ENCODE measurements at places on chromosomes 1 and 21.
A peak's percentile ranks its signal among the peaks of the same experiment; 100 is the strongest.

DNA sequence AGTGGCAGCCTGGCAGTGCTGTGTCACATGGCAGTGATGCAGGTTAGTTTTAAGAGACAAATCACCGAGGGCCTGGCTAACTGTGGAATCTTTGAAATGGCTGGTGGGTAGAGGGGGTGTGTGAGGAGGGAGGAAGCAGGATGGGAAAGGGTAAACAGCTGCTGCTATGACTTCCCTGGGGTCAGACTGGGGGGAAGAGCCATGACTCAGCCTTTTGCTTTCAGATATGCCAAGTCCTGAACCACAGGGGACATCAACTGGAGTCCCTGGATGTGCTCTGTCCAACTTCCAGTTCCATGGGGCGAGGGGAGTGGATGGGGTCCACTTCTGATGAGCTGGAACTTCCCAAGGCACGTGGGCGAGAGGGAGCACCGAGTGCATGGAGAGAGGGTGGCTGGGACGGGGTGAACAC, 121.1 kb upstream of the ADAR start:
- no peak for DNase-seq

DNA sequence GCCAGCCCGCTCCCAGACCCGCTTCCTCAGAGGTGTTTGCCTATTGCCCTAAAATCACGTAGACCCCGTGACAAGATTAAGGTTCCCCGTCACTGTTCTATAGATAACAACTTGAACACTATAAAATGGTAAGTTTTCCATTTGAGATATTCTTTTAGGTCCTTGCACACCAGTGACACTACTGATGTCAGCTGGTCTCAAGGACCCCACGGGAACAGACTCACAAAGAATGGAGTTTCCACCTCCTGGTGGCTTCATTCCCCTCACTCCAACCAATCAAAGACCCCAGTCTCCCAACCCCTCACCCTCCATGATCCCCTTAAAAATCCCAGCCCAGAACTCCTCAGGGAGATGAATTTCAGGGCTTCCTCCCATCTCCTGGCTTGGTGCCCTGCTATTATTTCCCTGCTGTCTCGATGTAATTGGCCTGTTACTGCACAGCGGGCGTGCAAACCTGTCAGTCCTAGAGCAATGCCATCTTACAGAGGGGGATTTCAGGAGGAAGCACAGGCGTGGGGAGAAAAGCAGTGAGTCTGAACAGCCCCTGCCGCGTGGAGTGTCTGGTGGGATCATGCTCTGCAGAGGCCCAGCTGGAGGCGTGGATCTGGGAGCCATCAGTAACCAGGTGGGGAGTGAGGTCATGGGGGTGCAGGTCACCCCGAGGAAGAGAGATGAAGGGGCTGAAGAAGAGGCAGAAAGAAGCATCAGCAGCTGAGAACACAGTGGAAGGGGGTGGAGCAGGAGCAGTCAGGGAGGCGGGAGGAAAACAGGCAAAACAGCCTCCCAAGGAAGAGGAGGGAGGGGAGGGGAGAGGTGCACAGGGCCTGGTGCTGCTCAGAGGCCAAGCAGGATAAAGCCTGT, 35.1 kb upstream of the LBR start:
- no peak for DNase-seq

DNA sequence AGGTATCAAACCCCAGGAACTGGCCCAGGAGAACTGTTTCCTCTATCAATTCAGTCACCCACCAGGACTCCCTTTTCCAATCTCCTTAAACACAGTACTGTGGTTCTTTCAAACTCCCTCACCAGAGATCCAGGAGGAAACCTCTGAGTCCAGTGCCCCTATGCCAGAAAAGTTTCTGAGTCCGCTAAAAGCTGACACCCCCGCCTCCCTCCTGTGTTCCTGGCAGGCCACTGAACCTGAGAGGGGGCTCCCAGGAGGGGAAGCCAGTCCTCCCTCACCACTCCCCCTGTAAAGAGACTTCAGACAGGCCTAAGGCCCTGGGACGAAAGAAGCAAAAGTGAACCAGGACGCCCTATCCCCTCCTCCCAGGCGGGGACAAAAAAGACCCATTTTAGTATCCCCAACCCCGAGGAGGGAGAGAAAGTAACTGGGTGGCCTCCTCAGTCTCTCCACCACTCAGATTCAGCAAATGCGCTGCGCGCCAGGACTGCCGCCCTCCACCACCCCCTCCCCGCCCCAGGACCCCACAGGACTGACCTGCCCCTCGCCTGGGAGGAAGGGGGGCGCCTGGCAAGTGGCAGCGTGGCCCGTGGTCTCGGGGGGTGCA, 624 bp downstream of the SLC41A1 start:
- no peak for DNase-seq

DNA sequence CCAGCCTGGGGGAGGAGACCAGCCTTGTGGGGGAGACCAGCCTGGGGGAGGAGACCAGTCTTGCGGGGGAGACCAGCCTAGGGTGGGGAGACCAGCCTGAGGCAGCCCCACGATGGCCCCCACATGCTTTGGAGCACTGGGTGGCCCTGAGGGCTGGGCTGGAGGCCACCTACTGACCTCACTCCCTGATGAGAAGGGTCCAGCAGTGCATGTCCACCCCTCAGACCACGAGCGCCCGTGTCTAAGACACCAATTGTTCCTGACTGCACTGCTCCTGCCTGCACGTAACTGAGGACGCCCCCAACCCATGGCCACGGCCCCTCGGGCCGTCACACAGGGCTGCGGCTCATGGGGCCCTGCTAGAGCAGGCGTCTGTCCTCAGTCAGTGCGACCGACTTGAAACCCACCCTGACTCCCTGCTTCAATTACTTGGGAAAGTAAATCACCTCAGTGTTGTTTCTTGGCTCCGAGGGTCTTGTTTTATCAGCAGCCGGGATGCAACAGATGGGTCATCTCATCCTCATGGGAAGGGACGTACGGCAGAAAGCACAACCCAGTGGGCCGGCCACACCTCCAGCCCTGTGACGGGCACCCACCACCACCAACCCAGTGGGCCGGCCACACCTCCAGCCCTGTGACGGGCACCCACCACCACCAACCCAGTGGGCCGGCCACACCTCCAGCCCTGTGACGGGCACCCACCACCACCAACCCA, at the start of gene SPATC1L:
TSS of gene SPATC1L (minus strand) at position 550 of the 715 bp plus-strand sequence. CDS start 1,643 bp downstream, outside the sequence.
- no peak for DNase-seq

DNA sequence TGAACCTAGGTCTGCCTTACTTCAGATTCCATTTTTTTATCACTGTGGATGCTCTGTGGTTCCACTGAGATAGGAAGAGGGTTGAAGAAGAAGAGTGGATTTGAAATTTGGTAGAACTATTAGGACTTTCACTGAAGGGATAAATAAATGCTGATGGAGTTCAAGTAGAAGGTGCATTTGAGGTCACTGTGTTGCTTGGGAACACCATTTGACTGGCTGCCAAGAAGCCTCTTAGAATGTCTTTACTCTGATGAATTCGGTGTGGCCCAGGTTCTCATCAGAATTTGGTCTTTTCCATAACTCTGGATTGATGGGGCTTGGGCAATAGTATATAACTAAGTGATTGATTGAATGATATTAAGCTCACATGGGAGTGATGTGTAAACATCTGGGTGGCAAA, 11.9 kb downstream of the XPR1 start:
- DNase-seq = no peak

DNA sequence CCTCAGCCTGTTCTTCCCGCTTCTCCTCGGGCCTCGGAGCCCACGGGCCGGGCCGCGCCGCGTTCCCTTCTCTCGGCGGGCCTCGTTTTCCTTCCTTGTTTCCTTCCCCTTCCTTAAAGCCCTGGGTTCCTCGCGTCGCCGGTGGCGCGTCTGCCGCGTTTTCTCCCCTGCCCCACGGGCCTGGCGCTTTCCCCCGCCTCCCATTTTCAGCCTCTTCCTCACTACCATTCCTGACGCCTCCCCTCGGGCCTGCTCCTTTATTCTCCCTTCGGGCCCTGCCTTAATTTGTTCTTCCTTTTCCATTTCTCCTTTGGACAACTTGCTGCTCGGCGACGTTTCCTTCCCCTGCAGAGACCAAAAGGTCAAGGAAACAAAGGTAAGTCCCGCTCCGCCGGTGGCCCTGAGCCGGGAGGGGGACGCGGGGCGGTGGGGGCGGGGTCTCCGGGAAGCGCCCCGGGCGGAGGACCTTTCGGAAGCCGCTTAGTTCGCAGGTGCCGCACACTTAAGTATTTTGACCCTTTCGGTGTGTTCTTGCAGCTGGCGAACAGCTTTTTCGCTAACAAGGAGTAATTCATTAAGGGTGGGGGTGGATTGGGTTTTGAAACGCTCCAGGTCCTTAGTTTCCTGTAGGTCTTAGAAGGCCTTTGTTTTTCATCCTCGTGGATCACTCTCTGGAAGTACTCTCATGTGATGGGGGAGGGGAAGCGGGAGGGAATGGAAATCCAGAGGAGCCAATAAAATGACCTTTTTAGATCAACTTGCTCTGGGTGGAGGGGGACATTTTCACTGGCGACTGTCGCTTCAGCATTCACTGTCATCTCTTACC, 780 bp downstream of the YTHDF2 start:
- DNase-seq = peak; percentile 36

GRCh38 chr1:240018617-240019016, 73.1 kb upstream of the FMN2 start:
- DNase-seq = no peak

DNA sequence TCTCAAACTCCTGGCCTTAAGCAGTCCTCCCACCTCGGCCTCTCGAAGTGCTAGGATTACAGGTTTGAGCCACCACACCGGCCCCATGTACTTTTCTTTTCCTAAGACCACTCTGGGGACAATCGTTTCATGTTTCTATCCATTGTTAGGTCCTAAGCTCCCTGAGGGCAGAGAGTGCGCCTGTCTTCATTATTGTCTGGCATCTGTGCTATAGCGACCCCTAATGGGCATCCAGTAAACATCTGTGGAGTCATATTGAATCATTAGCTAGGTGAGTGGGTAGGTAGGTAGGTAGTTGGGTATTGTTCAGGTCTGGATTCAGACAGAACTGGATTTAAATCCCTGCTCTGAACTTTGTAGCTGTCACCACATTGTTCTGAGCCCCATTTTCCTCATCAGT, 66.1 kb downstream of the TMEM53 start:
- no peak for DNase-seq

- no peak for DNase-seq
Measured at GRCh38 chr1:3914911-3915310, 14.8 kb upstream of the C1orf174 start.

DNA sequence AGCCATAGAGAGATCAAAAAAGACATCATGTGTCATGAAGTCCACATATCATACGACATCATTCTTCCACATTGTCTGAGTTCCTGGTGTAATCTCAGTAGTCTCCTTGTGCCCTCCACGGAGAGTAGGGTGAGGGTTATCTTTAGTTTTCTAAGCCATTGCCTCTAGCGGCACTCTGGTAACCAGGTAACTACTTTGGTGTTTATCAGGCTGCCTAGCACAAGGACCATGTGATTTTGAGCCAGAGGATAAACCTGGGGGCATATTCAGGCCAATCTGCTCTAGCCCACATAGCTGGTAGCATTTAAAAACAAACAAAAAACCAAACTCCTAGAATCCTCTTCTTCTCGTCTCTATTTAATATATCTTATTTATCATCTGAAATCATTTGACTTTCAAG, 147.4 kb downstream of the GDAP2 start:
- no peak for DNase-seq

GRCh38 chr1:22815421-22816066, 104.9 kb downstream of the EPHB2 start:
- DNase-seq = no peak

GRCh38 chr1:160096274-160097116, 1.9 kb downstream of the IGSF8 start:
- DNase-seq = no peak

DNA sequence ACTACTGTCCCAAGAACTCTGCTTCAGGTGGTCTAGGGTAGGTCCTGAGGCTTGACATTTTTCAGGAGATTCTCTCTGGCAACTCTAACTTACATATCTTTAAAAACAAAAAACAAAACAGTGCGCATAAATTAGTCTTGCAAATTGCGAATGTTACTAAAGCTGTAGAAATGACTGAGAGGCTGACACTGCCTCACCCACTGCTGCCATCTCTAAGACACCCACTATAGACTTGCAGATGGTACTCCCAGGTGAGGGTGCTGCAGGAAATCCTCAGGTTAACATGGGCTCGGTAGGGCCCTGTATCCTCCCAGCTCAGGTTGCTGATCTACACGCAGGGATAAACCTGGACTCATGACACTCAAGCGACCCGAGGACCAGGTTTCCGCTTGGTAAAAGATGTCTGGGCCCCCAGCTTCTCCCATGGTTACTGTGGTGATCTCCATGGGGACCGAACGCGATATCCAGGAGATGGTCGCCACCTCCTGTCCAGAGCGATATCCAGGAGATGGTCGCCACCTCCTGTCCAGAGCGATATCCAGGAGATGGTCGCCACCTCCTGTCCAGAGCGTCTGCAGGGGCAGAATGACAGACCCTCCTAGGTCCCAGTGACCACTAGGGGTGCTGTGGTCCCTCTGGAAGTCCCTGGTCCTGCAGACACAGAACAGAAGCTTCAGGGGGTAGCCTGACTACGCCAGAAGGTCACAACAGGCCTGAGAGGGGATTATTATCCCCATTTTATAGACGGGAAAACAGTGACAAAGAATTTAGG, 16.2 kb upstream of the LY9 start:
- no peak for DNase-seq

DNA sequence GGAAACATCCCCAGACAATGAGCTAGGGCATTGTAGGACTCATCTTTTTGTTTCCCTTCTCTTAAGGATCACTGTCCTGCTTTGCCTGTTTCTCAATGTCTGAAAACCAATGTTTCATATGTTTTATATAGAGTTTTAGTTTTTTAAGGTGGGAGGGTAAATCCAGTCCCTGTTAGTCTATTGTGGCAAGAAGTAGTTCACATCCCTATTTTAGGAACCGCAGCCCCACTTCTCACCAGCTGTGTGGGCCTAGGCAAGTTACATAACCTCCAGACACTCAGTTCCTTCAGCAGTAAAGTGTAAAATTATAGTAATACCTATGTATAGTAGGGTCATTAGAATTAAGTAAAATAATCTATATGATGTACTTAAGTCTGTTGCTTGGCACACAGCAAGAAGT, 105.8 kb upstream of the WLS start:
- DNase-seq = no peak

DNA sequence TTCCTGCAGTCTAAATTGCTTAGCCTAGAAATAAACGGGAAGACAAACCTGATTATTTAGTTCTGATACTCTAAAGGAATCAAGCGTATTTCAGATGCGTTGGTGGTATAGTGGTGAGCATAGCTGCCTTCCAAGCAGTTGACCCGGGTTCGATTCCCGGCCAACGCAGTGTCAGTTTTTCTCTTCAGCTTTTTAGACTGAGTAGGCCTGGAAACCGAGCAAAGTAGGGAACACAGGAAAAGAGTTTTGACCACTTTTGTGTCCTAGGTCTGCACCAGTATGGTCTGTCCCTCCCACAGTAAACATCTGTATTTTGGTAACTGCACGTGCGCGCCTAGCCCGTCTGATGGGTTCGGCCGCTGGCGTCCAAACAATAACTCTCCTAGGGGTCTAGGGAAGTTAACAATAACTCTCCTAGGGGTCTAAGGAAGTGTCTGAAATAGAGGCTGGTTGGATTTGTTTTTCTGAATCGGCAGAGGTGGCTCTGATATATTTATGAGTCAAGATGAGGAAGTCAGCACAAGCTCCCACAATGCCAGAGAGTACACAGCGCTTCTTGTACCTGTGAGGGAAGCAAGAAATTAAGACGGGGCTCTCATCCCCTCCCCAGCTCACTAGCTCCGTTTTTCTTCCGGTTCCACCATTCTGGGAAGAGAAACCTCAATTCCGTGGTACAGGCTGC, 15.6 kb upstream of the HJV start:
- peak; percentile 33 for DNase-seq

GRCh38 chr1:56188221-56188620, 391.1 kb downstream of the PLPP3 start:
- no peak for DNase-seq

- DNase-seq = no peak
Measured at GRCh38 chr1:21045351-21045750, 131.3 kb downstream of the EIF4G3 start.

GRCh38 chr1:29602203-29602602, 365.9 kb downstream of the PTPRU start:
- DNase-seq = no peak
